ENCODE measurements at places on chromosomes 6 and 20.

- no peak for DNase-seq
These were observed 844.3 kb upstream of the MANEA start for GRCh38 chr6:94733066-94733465.

- DNase-seq = no peak
These were observed 54.1 kb upstream of the SASH1 start for GRCh38 chr6:148288541-148288940.

GRCh38 chr6:148235446-148235845, 107.2 kb upstream of the SASH1 start:
- DNase-seq = no peak

DNA sequence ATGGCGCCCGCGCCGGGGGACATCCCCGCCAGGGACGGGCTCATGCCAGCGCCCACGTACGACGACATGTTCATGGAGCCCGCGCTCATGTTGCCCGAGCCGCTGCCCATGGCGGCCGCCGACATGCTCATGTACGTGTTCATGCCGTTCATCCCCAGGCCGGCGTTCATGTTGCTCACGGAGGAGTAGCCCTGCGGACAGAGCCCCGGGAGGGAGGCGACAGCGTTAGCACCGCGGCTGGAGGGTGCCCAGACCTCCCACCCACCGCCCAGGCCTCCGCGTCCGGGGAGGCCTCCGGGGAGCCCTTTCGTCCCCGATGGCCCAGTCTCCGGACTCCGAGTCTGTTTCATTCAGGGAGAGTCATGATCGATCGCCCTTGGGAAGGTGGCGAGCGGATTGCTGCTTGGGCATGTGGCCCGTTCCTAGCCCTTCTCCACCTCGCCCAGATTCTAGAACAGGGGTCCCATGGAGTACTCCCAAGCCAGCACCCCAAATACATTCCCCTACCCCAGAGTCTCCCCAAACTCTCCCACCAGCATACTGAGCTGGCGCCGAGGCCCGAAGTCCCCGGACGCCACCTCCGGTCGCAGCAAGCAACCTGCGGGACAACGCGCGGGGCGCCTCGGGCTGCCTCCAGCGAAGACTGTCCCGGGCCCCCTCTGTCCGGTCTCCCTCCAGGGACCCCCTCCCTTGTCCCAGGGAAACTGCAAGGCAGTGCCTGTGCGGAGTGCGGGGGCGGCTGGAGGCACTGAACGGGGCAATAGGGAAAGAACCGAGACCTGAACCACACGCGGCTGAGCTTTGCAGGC, 1.2 kb downstream of the FOXA2 start:
- no peak for DNase-seq

DNA sequence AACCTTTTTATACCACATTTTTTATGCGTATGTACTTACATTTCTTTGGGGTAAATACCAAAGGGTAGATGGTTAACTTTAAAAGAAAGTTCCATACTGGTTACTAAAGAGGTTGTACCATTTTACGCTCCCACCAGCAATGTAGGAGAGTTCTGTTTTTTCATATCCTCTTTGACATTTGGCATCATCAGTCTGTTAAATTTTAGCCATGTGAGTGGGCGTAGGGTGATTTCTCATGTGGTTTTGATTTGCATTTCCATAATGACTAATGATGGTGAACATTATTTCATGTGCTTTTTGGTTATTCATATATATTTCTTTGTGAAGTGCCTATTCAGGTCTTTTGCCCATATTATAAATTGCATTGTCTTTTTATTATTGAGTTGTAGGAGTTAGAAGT, 194.2 kb downstream of the PRL start:
- no peak for DNase-seq

GRCh38 chr6:161066511-161066910, 74.9 kb downstream of the MAP3K4 start:
- DNase-seq = no peak

GRCh38 chr6:81820980-81821379, 68.5 kb upstream of the TENT5A start:
- no peak for DNase-seq

- no peak for DNase-seq
These were observed 48.1 kb upstream of the SLC17A4 start for GRCh38 chr6:25706314-25707014.

GRCh38 chr6:15137086-15137485, 108.8 kb upstream of the JARID2 start:
- no peak for DNase-seq

DNA sequence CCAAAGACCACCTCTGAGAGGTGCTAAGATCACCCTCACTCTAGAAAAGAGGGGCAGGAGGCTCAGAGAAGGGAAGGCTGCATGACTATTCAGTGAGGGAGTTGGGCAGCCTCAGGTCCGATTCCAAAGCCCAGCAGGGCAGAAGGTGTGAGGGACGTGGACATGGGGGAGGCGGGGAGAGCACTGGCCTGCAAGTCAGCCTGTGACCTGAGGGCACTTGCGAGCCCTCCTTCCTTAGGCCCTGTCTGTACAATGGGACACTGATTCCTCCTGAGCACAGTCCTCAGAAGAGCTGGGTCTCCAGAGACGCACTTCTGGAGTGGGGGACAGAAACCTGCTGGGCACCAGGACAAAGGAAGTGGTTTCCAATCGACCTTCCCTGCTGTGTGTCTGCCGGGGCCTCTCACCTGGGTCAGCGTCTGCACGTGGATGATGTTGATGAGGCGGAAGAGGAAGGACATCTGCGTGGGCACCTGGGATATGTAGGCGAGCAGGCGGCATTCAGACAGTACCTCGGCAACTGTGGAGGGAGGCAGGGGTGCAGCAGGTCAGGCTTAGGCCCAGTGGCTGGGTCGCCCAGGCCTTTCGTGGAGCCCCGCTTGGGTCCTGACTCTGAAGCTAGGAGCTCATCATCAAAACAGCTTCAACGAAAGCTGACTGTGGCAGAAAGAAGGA, 48.5 kb downstream of the MYH7B start:
- DNase-seq = no peak

GRCh38 chr20:51315390-51315789, 227.1 kb downstream of the NFATC2 start:
- DNase-seq = no peak

GRCh38 chr20:63140514-63141433, 75.2 kb downstream of the YTHDF1 start:
- no peak for DNase-seq
